ENCODE measurements at places on chromosomes 3 and 15.

GRCh38 chr3:53921296-53921695 lies 29.6 kb upstream of the SELENOK start:
- DNase-seq, result no peak

DNA sequence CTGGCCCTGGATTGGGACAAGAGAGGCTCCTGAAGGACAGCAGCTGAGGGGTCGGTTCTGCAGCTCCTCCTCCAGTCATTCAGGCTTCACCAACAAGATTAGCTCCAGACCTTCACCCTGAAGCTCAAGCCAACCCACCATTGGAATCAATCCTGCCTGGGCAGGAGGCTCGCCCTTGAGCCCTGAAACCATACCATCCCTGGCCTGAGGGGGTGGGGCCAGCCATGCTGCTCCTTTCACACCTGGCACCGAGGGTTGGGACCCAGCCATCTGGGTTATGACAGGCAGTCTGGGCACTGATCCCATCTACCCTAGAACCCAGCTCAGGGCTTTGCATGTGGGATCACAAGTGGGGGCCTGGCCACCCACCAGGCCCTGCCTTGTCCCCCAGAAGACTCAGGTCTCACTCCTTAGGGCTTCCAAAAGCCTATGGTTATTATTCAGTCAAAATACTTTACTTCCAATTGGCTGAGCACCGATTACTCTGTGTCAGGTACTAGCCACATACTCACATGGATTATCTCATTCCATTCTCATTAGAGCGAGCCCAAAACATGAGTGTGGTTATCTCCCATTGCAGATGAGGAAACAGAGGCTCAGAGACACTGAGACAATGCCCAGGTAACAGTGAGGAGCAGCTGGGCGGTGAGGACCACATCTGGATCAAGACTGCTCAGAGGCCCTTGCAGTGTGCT lies 3.1 kb downstream of the ABHD14B start:
- no peak for DNase-seq

DNA sequence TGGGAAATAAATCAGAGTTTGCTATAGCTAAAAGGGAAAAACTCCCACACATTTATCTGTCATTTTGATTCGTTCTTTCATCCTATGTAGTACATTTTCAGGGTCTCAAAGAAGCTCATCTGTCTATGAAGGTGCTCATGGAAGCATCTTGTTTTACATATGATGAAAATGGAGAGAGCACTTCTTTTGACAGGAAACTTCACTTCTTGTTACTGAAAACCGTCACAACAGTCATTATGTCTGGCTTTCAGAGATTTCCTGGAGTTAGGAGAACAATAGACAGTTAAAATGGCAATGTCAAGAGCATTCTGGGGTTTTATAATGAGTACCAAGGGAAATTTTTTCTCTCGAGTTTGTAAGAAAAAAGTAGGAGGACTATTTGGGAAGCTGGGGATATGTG lies 83.3 kb downstream of the TMEM108 start:
- no peak for DNase-seq

- no peak for DNase-seq
Observed at GRCh38 chr3:45724911-45725310, 35.7 kb downstream of the SACM1L start.

GRCh38 chr3:189534531-189534930 lies 96.7 kb upstream of the TP63 start:
- no peak for DNase-seq

DNA sequence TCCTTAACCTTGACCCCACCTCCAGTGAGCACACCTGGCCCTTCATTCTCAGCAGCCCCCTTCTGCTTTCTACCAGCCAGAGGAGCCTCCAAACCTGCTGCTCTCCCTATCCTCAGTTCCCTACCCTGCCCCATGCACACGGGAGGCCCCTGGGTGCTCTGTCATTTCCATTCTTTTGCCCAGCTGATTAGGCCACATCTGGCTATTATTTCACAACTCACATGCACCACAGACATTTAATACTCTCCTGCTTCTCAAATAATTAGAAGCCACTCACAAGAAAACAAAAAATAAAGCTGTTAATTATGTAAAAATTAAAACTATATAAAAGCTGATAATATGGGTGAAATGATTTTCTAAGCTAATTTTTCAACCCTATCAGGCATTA lies 50.7 kb downstream of the MYLK start:
- no peak for DNase-seq

DNA sequence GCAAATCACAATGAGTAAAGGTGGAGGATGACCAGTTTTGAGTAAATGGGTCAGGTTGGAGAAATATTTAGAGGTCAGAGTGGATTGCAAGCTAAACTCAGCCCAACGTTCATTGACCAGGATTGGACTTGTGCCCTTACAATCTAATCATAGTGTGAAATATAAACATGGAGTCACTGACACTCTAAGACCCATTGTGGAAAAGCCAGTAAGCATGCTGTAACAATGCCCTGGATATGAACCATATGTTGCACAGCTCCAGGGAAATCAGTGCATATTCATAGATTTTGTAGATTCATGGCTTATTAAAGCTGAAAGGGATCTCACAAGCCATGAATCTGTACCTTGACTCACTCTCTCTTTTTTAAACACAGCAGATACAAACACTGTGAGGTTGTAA lies 660.2 kb upstream of the LMCD1 start:
- DNase-seq, result no peak

DNA sequence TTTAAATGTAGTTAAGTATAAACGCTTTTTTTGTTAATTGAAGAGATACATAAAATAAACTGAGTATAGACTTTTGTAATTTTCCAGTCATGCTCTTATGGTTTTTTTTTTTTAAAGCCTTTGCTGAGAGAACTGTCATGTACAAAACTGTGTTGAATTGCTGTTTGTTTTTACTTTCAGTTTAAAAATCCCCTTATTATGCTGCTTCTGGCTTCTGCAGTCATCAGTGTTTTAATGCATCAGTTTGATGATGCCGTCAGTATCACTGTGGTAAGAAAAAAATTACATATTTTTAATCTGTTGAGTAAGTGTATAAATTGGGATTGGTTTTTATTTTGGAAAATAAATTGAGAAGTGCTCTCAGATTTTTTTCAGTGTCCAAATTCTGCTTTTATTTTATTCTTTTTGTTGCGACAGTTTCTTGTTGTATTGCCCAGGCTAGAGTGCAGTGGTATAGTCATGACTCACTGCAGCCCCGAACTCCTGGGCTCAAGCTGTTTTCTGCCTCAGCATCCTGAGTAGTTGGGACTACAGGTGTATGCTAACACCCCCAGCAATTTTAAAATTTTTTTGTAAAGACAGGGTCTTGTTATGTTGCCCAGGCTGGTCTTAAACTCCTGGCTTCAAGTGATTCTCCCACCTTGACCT lies 40.7 kb downstream of the ATP2C1 start:
- DNase-seq, result no peak

DNA sequence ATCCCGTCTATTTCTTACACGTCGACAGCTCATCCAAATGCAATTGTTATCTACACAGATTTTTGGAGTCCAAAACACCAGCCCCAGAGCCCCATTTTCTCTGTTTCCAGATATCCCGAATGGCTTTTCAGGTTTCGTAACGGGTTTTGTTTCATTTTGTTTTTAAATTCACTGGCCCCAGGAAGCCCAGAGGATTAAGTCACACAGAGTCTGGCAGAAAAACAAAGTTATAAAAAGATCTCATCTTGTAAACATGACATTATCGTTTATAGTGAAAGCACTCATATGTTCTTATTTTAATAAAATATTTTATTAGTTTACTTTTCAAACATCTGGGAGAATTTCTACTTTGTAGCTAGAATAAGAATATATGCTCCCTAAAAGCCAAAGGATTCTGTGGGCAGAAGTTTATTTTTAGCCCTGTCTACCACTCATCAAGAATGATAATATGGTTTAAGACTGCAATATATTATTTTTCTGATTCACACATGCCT lies 149.3 kb upstream of the SLC2A2 start:
- no peak for DNase-seq

DNA sequence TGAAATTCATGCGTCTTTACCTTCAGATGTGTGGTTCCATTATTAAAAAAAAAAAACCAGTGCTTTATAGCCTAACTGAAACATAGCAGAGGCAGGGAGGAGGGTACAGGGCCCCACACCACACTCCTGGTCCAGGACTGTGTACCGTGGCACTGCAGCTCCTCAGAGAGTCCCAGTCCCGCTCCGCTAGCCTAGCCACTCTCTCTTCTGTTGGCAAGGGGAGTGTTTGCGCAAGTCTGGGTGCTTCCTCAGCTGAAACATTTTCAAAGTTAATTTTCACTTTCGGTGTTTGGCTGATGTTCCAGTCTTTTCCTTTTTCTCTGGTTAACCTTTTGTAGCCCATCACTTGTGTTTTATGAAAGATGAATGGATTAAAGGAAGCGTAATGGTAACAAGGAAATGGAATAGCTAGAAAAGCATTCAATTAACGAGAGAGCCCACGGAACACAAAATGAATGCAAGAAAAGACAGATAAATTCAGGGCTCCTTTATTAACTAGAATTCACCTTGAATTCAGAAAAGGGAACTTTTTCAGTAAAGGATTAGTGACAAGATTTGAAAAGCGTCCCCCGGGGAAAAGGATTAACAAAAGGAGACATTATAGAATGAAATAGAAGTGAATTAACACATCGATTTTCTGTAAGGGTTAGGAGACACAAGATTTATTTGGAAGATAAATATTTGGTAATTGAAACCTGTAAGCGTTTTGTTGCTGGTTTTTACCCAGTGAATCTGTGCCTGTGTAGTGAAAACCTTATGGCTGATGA lies 177.0 kb downstream of the CACNA2D3 start:
- DNase-seq, result no peak

- peak; percentile 28 for DNase-seq
Observed at GRCh38 chr3:129182390-129183185, 1.1 kb downstream of the CNBP start.

DNA sequence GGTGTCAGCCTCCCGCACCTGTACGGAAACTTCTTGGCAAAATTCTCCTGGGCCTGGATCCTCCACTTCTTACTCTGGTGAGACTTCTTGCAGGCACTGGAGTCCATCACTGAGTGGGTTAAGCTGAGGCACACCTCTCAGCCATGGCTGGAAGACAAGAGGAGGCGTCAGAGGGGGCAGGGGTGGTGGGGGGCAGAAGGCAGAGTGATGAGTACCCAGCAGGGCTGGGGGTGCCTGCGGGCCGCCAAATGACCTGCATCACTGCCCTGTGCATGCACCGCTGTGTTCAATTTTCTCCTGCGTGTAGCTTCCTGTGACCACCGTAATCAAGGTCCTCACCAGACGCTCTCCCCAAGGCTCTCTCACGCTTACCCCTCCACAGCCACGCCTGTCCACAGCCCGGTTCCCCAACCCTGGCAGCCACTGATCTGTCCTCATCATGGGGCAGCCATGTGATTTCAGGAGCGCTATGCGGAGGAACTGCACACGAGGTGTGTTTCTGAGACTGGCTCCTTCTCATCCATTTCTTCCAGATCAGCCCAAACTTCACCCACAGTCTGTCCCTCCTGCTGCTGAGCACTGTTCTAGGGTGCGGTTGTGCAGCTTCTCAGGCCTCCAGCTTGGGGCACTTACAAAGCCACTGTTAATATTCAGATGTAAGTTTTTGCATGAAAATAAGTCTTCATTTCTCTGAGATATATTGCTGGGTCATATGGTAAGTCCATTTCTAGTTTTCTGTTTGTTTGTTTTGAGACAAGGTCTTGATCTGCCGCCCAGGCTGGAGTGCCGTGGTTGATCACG lies 5.2 kb downstream of the C3orf22 start:
- DNase-seq, result no peak

All from A673 (cell line).